ENCODE measurements at places on chromosomes 1 and 21.

- DNase-seq = no peak
Measured at GRCh38 chr1:172969611-172970010, 81.1 kb downstream of the TNFSF18 start.

DNA sequence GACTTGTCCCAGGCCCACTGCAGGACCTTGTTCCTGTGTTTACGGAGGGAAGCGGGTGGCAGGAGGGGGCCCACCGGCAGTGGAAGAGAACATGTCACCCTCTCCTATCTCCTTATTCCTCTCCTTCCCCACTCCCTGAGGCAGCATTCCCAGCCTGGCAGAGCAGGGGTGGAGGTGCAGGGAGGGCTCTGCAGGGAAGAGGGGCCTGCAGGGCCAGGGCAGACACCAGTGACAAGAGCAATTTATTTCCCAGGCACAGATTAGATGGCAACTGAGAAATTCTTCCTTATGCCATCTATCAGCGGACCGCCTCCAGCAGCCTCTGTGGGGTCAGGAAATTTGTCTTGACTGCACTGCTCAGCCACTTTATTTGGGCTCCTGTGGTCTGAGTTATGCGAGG is 105.8 kb downstream of the DDX20 start:
- DNase-seq = no peak

DNA sequence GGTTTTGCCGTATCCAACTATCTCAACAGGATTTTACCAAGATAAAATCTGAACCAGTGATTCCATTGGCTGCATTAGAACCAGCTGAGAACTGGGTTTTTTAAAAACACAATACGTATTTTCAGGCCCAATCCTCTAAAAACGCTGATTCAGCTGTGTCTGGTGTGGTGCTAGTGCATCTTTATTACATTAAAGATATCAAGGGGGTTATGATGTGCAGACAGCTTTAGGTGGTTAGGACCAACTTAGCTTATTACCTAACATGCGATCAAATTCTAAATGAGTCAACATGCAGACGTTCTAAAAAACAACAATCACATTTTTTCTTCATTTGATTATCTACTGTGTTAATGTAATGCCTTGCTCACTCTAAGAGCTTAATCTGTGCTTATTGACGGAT is 32.0 kb upstream of the EXO1 start:
- no peak for DNase-seq

GRCh38 chr21:34670220-34670961 is 1.6 kb downstream of the CLIC6 start:
- DNase-seq = no peak

GRCh38 chr1:48229317-48229716 is 6.8 kb downstream of the SLC5A9 start:
- DNase-seq = no peak

GRCh38 chr1:213041443-213041842 is 9.6 kb upstream of the RPS6KC1 start:
- DNase-seq = no peak

All from mucosa of gallbladder (tissue), 1 donor.